ENCODE measurements at places on chromosomes 12 and 14. TPM values are rescaled to one million over a fixed set of nuclear protein-coding genes. Genes with fewer than 3 reads are reported as not detected.

Gene CHST11
- 22.8 TPM for total RNA-seq

DNA sequence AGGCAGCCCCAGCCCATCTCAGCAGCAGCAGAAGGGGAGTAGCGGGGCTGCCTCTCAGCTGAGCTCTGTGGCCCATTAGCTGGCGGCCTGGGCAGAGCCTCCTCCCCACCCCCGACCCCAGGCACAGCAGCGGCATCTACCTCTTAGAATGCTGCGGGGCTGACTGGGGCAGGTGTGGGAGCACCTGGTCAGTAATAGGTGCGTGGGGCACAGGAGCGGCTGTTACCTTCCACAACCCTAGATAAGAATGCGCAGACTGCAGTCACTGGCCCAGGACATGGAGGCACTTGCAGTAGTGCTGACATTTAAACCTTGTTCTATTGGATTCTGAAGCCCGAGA, 35.6 kb downstream of the SYNE3 start:
- DNase-seq = no peak

Gene MANSC4
- not detected for total RNA-seq

Gene KDM2B
- 16.1 TPM for total RNA-seq

DNA sequence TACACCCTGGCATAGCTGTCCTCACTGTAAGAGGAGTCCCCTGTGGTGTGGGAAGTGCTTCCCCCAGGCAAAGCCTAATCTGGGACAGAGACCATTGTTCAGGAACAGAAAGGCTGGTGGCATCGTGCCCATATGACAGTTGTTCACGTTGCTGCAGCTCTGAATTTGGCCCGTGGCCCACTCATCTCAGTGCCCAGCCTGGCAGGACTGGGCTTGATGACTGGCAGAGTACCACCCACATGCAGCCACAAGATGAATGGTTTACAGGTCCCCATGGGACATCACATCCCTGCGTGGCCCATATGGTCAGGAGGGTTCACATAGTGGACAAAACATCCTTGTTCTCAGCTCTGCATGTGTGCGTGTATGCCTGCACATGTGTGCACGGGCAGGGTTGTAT, 17.5 kb downstream of the IQSEC3 start:
- no peak for DNase-seq

GRCh38 chr14:106691601-106692291, 1165.4 kb downstream of the TMEM121 start:
- no peak for DNase-seq
